ENCODE measurements at places on chromosomes 5 and 9.

DNA sequence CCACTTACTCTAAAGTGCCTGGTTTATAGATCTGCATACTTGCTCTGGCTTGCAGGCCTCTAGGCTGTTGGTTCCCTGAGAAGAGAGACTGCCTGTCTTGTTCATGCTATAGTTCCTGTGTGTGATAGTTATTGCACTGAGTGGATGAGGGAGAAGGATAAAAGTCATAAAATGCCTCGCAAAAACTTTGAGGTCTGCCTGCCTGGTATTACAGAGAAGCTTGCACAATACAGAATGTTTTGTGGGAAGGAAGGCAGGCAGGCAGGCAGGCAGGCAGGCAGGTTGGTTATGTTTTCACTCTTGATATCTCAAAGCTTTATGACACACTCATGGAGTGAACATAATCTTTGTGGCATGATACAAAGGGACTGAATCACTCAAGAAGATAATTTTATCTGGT, 287.1 kb downstream of the SLIT3 start:
- no peak for DNase-seq

- DNase-seq = no peak
These were observed 178.9 kb downstream of the MSX2 start for GRCh38 chr5:174903172-174903732.

- no peak for DNase-seq
These were observed 58.3 kb upstream of the ANKRD33B start for GRCh38 chr5:10505517-10506095.

DNA sequence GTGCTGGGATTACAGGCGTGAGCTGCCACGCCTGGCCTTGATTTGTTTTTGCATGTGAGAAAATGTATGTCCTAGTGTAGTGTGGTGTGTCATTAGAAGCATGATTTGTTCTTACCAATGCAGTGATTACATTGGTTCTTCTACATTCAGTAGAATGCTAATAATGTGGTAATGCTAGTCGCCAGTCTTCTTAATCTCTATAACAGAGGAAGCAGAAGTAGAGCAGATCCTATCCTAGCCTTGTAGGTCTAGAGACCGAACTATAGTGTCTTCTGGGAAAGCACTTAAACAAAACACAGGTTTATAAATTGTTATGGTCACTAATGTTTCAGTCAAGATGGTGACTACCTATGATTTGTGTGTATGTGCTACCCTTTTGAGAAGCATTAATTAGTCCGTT, 197.5 kb upstream of the DMRT1 start:
- DNase-seq = no peak

DNA sequence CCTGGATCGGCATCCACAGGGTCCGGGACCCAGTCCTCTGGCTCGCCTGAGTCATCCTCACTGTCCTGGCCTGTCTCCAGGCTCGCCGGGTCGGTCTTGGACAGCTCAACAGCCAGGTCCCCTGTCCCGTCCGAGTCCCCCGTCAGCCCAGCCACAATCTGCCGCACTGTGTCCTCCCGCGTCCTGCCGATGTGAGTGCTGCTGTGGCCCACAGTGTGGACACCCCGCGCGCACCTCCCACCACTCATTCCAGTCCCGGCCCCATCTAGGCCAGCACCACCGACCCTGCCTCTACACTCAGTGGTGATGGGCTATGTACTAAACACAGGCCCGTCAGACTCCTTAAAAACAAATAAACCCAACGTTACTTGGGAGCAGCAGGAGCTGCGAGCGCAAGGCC, 6.7 kb downstream of the ANAPC2 start:
- DNase-seq = no peak

DNA sequence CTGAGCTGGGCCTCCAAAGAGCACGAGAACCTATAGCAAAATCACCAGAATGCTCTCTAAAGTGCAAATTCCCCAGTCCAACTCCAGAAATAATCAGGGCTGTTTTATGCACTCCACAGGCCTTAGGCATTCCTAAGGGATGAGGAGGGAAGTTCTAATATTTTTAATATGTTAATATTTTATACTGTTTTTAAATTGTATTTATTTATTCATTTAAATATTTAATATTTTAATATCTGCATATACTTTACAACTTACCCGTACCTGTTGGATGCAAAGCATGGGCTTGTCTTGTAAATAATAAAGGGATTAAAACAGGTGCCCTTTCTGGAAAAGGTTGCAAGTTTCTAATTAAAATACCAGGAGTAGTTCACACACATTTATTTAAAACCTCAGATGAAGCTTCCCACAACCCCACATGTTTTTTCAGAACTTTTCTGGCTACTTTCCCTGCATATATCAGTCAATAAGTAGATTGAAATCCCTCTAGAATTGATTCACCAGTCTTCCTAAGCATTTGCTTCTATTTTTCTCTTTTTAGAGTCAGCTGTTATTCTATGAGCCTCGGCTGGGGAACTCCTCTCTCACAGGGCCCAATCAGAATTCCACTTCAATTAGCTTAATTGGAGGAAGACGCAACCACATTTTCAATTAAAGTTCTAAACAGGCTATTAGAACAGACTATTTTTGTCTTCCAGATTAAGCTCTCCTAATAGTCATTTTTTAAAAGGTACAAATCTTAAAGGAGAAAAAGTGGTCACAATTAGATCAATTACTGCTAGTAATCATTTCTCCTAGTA, 140.8 kb downstream of the CDH6 start:
- DNase-seq = no peak

DNA sequence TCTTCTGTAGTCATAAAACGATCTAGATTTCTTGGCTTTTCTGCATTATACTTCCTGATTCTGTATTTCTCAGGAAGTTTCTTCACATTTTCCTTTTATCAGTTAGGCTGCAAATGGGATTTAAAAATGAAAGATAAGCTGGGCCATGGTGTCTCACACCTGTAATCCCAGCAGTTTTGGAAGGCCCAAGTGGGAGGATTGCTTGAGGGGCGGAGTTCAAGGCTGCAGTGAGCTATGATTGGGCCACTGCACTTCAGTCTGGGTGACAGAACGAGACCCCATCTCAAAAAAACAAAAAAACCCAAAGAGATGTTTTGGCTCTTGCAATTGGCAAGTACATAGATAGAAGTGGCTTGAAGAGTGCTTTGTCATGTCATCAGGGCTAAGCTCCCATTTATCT, 26.2 kb upstream of the APC start:
- DNase-seq = no peak

GRCh38 chr9:75664597-75664996, 225.9 kb upstream of the PCSK5 start:
- no peak for DNase-seq

DNA sequence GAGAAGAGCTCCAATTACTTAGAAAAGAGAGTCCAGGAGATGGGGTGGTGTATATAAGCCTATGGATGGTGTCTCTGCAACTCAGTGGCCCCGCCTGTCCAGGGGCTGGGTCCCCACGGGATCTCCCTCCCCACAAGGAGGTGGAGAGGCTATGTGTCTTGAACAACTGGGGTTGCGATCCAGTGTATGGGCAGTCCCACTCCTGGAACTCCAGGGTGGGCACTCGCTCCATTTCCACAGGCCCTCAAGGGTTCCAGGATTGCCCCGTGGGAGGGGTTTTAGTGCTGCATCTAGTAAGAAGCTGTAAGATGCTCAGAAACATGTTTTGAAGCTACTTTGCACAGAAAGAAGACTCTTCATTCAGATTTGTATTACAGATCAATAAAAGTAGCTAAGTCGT, 558 bp upstream of the SMAD5 start:
- DNase-seq = no peak

- no peak for DNase-seq
These were observed 412.7 kb downstream of the CETN3 start for GRCh38 chr5:89996890-89997289.

- DNase-seq = no peak
These were observed 42.6 kb downstream of the ADAMTS2 start for GRCh38 chr5:179302499-179303185.

DNA sequence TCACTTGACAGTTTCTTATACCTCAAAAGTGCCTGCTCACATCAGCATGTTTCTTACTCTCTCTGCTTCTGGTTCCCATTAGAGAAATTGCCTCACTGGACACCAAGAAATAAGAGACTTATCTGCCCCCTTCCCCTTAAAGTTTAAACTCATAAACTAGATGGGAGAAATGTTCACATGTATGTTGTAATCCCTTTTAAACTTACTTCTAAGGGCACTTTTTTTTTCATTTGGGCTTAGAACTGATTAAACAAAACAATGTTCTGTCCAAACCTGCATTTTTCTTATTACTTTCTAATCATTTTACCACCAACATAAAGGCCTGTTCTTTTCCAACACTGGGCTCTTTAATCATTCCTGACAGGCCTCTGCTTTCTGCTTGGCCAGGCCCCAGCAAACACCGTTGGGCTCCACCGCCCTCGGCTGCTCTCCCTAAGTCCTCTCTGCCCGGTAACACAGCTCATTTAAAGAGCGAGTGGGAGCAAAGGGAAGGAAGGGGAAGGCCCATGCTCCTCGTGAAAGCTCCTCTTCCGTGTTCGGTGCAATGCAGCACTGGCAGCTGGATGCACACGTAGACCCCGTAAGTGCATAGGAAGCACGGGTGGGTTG, 53.4 kb downstream of the ROR2 start:
- no peak for DNase-seq

GRCh38 chr5:125005266-125005665, 258.8 kb upstream of the ZNF608 start:
- DNase-seq = no peak

GRCh38 chr5:110376281-110376951, 350.1 kb downstream of the TMEM232 start:
- DNase-seq = no peak

GRCh38 chr5:137600721-137601360, 101.7 kb upstream of the SPOCK1 start:
- DNase-seq = no peak

GRCh38 chr5:146273109-146273508, 65.5 kb upstream of the POU4F3 start:
- no peak for DNase-seq

- no peak for DNase-seq
These were observed 2.2 kb upstream of the ZNF366 start for GRCh38 chr5:72509401-72509800.

DNA sequence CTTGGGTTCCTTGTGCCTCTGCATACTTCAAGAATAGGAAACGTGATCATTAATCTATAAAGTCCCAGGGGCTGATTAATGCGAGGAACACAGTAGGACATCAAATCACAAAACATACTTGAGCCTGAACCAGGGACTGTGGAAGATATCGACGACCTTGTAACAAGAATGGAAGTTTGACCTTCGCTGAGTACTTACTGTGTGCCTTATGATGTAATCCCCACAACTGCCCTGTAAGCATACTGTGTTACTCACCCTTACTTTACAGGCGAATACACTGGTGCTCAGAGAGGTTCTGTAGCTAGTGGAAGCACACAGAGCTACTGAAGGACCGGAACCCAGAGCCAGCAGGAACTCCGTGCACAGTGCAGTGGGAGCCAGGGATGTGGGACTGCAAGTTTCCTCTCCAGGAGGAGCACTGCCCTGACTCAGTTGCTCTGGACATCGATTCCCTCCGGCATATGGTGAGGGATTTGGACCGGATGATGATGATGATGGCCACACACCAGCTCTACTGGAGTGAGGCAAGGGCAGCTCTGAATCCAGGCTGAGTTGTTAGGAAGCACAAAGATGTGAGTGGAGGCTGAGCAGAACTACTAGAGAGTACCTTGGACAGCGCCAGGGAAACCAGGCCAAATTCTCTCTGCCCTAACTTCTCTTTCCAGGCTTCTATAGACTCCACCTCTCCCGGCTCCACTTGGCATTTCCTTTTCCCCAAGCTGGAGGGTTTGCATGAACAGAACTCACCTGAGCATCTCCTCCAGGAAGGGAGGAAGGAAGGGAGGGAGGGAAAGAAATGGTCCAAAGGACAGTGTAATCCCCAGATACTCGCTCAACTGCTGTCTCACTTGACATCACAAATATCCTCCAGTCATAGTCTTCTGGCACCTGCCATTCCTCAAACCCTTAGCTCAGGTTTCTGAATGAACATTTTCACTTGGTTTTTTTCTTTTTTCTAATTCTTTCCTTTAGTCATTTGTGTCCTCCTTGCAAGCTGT, 1.5 kb upstream of the GABBR2 start:
- no peak for DNase-seq

DNA sequence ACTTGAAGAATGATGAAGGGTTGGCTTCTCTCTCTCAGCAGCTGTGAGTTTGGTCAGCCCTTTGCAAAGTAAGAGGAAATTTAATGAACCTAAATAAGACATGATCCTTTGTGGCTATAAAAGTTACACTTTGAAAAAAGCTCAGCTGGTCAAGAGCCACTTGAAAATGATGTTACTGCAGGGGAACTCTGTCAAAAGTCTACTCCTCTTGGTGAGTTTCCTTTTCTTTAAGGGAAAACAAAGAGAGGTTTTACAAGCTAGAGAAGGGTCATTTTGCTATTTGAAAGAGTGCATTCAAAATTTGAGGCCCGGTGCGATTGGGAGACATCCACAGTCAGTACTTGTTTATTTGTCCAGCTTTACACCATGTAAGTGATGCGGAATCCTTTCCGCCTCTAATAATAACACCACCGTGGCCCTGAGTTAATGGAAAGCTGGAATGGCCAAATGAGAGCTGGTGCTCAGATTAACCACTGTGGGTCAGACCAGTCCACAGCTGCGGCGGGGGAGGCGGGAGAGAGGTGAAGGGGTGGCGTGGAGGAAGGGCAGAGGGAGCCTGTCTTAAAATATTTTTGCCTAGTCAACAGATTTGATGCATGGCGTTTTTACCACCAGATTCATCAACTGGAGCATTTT, 404.0 kb downstream of the TLE4 start:
- no peak for DNase-seq

- DNase-seq = no peak
These were observed 13.6 kb upstream of the LMNB1 start for GRCh38 chr5:126763371-126763770.

DNA sequence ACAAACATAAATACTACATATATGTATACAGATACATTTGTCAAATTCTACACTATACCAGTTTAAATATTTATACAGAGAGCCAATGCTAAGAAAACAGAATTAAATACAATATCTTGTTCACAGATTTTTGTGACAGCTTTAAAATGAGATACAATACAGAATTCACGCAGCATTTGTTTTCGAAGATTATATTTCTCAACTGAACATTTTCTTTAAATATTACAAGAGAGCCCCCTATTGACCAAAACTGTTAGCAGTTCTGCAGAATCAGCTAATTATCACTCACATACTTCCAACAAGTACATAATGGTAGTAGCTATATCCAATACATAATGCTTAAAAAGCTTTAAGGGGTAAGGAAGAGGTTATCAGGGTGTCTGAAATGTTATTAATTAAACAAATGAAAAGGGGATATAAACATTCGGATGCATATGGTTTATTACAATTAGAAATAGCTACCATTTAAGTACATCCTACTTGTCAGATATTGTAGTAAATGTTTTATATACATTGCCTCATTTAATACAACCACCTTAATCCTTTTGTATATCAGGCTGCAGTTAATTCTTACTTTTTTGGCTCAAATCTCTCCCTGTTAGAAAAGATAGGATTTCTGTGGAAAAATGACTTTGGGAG, 31.7 kb downstream of the ZDHHC21 start:
- no peak for DNase-seq

GRCh38 chr9:4328723-4329122, 28.9 kb upstream of the GLIS3 start:
- DNase-seq = no peak

DNA sequence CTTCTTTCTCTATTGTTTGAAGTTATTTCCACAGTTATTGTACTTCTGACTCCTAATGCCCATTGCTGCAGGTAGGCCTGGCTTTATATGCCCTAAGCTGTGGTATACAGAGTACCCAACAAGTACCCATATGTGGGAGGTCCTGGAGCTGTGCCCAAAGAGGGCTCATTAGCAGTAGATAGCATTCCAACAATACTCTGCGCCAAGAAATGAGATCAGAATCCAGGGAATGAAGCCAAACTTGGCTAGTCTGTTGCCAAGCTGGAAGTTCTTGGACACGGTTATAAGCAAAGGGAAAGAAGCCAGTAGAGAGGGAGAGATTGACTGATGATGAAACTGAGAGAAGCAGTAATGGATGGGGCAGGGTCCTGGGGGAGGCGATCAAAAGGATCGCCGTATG, 29.7 kb upstream of the FAM169A start:
- no peak for DNase-seq
